ENCODE measurements at places on chromosomes 3 and 15.

DNA sequence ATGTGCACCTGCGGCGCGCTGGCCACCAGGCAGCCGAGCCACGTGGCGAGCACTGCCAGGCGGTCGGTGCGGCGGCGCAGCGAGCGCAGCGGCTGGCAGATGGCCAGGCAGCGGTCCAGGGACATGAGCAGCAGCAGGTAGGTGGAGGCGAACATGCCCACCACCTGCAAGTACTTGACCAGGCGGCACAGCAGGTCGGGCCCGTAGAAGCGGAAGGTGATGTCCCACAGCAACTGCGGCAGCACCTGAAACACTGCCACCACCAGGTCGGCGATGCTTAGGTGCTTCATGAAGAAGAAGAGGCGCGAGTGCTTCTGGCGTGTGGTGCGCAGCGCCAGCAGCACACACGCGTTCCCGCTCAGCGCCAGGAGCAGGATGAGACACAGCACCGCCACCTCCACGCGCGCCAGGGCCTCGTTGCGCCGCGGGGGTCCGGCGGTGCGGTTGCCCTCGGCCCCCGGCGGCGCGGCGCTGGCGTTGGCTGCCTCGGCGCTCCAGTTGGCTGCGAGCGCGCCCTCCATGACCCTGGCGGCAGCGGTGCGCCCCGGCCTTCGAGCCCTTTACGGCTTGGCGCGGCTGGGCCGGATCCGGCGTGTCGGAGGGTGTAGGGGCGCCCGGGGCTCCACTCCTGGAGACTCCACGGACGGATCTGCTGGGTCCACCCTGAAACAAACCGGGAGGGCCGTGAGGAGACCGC is 1.6 kb downstream of the OXTR start:
- no peak for DNase-seq

DNA sequence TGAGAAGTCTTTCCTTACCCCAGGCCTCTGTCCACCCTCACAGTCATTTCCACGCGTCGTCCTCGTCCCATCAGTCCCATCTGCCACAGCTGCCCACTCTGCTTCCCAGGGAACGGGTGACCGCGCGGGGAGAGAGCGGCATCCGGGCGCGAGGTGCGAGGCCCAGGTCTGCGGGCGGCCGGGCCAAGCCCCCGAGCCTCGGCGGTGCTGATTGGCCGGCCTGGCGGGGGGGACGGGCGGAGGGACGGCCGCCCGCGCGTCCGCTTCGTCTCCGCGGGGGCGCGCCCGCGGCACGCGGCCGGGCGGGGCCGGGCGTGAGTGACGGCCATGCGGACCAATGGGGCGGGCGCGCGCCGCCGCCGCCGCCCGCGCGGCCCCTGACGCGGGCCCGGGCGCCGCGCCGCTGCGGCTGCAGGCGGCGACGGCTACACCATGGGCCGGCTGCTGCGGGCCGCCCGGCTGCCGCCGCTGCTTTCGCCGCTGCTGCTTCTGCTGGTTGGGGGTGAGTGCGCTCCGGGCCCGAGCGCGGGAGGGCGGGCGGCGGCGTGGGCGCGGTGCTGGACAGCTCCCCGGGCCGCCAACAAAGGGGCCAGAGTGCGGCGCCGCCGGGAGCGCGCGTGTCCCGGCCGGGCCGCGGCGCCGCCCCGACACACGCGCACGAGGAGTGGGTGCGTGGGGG is at the start of gene PODXL2:
Gene PODXL2, plus strand, starts transcription at position 398 of the 679 bp plus-strand sequence. Its CDS starts 35 bp downstream, at position 433.
- peak; percentile 59 for DNase-seq

- no peak for DNase-seq
Measured at GRCh38 chr3:46749129-46749528, 31.5 kb upstream of the PRSS50 start.

DNA sequence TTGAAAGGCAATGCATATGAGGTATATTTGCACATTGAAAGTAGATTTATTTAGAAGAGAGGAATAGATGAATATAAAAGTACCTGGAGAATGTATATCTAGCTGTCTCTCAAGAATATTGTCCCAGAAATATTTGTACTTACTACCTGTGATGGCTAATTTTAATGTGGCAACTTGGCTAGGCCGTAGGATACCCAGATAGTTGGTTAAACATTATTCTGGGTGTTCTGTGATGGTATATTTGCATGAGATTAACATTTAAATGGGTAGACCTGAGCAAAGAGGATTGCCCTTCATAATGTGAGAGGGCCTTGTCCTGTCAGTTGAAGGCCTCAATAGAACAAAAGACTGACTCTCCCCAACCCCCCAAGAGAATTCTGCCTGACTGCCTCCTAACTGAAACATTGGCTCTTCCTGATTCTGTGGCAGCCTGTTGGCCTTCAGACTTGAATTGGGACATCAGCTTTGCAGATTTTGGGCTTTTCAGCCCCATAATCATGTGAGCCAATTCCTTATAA is 69.4 kb upstream of the FILIP1L start:
- DNase-seq, result no peak

DNA sequence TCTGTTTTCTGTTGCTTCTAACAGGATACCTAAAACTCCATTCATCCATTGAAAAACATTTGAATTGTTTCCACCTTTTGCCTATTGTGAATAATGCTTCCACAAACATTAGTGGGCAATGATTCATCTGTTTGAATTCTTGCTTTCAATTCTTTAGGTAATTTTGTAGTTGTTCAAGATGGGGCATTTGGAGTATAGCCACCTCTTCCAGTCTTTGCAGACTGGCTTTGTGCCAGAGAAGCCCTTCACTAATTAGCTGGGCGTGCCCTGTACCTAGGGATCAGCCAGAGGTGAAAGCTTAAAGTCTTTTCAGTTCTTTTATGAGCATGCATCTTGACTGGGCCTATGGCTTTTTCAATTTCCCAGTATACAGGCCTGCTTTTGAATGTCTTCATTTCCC is 10.9 kb downstream of the RTP1 start:
- DNase-seq, result no peak

- no peak for DNase-seq
Measured at GRCh38 chr3:14846226-14846880, 27.6 kb downstream of the FGD5 start.

GRCh38 chr3:14424711-14425580 is 22.5 kb downstream of the SLC6A6 start:
- DNase-seq, result no peak

- DNase-seq, result no peak
Measured at GRCh38 chr3:42729404-42730145, 27.0 kb upstream of the HHATL start.

- DNase-seq, result peak; percentile 69
Measured at GRCh38 chr3:37386627-37387230, 212.3 kb upstream of the LRRFIP2 start.

DNA sequence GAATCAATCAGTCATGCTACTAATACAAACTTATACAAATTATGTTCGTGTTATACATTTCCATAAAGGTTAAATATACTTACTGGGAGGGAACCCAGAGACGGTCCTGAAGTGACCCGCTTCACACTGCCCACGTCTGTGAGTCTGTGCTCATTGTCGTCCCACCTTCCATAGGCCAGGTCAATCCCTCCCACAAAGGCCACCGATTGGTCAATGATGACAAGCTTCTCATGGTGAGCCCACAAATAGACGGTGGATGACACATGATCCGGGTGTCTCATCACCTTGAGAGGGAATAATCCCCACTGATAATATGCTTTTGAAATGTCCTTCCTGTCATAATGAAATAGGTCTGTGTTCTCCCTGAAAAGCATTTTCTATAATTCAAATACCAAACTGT is 121.7 kb downstream of the PLD1 start:
- DNase-seq, result no peak

- no peak for DNase-seq
Measured at GRCh38 chr15:39246523-39246922, 334.4 kb upstream of the THBS1 start.

DNA sequence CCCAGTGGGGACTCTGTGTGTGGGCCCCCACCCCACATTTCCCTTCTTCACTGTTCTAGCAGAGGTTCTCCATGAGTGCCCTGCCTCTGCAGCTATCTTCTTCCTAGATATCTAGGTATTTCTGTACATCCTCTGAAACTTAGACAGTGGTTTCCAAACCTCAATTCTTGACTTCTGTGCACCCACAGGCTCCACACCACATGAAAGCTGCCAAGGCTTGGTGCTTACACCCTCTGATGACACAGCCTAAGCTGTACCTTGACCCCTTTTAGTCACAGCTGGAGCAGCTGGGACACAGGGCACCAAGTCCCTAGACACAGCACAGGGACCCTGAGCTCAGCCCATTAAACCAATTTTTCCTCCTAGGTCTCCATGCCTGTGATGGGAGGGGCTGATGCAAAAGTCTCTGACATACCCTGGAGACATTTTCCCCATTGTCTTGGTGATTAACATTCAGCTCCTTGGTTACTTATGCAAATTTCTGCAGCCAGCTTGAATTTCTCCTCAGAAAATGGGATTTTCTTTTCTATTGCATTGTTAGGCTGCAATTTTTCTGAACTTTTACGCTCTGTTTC is 304.5 kb downstream of the OTOL1 start:
- no peak for DNase-seq

DNA sequence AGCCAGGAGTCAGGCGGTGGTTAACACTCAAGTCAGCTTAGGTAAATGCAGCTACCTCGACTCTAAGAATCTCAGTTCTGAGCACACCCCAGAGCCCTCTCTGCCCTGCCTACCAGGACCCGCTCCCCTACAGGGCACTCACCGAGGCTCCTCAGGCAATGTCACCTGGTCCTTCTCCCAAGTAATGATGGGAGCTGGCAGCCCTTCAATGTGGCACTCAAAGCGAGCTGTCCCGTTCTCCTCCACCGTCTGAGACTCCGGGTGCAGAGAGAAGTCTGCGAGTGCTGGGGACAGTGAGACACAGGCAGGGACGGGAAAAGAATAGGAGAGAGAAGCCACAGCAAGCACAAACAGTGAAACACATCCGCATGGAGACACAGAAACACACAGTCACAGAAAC is 12.7 kb downstream of the IGDCC4 start:
- no peak for DNase-seq

- DNase-seq, result no peak
Measured at GRCh38 chr3:129122412-129123011, 908 bp upstream of the RAB43 start.

DNA sequence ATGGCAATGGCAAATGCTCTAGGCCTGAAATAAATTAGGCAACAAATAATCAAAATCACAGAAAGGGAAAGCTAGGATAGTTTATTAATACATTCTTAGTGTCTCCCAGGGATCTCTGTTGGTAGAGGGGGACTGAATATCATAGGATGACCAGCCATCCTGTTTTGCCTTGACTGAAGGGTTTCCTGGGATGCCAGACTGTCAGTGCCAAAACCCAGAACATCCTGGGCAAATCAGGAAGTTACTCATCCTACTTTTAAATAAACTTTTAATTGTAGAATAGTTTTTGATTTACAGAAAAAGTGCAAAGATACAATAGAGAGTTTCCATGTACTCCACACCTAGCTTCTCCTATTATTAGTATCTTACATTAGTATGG is 21.8 kb upstream of the SIAH2 start:
- DNase-seq, result no peak

- no peak for DNase-seq
Measured at GRCh38 chr15:80709542-80709941, 14.4 kb downstream of the ABHD17C start.

- DNase-seq, result no peak
Measured at GRCh38 chr3:144294659-144295538, 323.3 kb downstream of the DIPK2A start.

GRCh38 chr15:69359722-69360121 is 54.4 kb upstream of the KIF23 start:
- DNase-seq, result peak; percentile 37

GRCh38 chr15:53625962-53626845 is 133.3 kb downstream of the WDR72 start:
- DNase-seq, result no peak

DNA sequence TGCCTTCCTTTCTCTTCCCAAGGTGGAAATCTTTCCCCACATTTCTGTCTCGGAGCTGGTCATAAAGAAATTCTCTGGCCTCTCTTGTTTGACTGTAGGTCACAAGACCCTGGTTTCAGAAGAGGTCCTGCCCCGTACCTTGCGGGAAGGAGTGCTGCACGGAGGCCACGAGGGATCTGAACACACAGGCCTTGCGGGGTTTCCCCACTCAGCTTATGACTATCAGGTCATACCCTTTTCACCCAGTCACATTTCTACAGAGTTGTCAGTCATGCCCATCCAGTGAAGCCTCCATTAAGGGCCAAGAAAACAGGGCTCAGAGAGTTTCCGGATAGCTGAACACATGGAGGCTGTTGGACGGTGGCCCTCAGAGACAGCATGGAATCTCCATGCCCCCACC is 54.7 kb upstream of the ATP13A3 start:
- no peak for DNase-seq

- DNase-seq, result no peak
Measured at GRCh38 chr3:41293169-41293681, 93.9 kb downstream of the CTNNB1 start.

DNA sequence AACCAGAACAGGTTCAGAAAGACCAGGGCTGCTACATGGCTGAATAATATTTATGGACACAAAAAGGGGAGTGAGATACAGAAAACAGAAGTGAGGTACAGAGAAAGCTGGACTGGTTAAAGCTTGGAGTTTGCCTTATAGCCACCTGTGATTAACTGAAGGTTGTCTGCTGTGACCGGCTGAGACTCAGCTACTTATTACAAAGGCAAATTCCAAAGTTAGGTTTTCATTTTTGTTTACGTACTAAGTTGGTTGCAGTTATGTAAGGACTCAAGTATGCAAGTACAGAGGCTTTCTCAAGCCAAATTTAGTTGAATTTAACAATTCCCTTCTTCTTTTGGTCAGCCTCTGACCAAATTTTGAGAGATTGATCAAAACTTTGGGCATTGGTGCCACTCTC is 264.6 kb downstream of the THSD4 start:
- DNase-seq, result no peak

DNA sequence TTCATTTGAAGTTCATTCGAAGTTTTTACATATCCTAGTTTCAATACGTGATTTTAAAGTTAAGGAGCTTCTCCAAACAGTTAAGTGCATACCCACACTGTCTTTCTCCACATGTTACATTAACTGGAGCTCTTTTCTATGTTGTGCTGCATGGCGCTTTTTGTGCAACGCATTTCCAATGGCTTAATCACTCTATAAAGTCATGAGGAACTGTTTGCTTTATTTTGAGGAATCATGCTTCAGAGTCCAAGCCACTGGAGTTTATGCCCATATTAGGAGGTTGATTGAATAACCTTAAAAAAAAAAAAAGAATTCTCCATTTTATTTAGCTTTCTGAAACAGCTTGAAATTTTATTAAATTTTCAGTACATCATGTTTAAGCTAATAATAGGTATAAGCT is 109.4 kb upstream of the MBNL1 start:
- peak; percentile 73 for DNase-seq

DNA sequence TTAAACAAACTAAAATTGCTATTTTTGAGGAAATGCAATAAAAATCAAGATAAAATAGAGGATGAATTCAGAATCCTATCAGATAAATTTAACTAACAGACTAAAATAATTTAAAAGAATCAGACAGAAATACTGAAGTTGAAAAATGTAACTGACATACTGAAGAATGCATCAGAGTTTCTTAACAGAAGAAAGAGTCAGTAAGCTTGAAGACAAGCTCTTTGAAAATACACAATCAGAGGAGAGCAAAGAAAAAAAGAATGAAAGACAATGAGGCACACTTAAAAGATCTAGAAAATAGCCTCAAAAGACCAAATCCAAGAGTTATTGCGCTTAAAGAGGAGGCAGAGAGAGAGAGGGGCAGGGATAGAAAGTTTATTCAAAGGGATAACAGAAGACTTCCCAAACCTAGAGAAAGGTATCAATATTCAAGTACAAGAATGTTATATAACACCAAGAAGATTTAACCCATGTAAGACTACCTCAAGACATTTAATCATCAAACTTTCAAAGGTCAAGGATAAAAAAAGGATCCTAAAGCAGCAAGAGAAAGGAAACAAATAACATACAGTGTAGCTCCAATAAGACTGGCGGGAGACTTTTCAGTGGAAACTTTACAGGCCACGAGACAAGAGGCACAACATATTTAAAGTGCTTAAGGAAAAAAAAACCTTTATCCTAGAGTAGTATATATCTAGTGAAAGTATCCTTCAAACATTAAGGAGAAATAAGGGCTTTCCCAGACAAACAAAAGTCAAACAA is 24.7 kb downstream of the PEAK1 start:
- DNase-seq, result no peak

All from fibroblast of gingiva (primary cell).